ENCODE measurements at places on chromosomes 7 and 10.

GRCh38 chr7:100965723-100966541, 3.4 kb upstream of the MUC12 start:
- DNase-seq, result peak; percentile 79

- peak; percentile 12 for DNase-seq
Observed at GRCh38 chr7:64946772-64947171, 43.7 kb downstream of the ZNF273 start.

DNA sequence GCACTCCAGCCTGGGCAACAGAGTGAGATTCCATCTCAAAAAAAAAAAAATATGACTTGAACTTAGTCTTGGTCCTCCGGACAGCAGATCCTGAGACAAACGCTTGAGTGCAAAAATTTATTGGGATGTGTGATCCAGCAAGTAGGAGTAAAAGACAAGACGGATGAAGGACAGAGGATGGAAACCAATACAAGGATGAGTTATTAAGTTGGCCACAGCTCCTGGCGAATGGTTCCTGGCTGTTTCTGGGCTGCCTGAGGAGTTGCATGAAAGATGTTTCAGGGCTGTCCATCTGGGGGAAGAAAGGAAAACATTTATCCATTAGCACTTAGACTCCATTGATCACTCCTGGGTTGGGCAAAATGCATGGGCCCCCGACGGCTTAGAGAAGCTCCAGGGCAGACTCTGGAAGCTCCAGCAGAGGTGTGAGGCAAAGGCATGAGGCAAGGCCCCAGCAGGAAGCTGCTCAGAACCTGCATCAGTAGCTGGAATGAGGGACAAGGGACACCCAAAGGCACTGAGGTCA, 98.3 kb upstream of the ZNF438 start:
- no peak for DNase-seq

DNA sequence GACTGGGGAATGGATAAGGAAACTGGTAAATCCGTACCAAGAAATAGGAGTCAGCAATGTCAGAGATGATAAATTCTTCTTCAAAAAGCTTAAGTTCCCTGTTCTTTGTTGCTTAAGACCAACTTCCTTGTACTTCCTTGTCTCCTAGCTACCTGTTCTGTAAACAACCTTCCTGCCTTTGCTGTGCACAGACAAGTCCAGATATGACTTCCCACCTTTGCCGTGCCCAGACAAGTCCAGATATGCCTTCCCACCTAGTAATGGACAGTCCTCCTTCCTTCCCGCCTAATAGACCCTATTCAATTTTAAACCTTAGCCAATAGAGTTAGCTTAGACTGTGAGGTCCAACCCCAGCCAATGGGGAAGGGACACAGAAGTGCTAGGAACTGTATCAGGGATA, 2.5 kb upstream of the ZNF33A start:
- no peak for DNase-seq

- peak; percentile 62 for DNase-seq
Observed at GRCh38 chr7:140517546-140518369, 38.5 kb upstream of the MKRN1 start.

GRCh38 chr7:139023076-139023475, 12.8 kb downstream of the ZC3HAV1L start:
- no peak for DNase-seq

DNA sequence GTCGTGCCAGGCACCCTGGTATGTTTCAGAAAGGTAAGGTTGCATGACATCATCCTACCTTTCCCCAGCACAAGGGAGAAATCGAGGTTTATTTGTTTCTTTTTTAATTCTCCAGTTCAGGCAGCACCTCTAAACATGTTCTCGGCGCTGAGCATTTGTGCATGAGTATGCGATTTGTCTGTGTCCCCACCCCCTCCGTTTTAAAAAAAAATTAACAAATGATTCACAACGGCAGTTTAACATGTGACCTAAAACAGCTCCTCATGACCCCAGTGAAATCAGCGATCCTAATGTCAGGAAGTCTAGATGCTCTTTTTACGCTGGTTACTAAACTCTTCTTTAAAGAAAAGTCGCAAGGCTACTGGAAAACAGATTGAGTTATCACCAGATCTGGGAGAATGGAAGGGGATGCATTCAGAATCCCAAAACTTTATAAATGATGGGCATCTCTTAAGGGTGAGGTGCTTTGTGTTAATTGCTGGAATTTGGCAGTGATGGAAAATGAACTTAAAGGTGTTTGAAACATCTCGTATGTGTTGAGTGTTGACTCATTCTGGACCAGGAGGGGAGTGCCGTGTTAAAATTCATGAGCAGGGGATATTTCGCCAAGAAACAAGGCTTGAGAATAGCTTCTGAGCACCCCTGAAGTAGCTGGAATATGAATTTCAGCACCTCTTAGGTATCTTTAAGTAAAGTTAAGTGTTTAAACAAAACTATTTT, 106.8 kb upstream of the PDCD4 start:
- DNase-seq, result no peak

DNA sequence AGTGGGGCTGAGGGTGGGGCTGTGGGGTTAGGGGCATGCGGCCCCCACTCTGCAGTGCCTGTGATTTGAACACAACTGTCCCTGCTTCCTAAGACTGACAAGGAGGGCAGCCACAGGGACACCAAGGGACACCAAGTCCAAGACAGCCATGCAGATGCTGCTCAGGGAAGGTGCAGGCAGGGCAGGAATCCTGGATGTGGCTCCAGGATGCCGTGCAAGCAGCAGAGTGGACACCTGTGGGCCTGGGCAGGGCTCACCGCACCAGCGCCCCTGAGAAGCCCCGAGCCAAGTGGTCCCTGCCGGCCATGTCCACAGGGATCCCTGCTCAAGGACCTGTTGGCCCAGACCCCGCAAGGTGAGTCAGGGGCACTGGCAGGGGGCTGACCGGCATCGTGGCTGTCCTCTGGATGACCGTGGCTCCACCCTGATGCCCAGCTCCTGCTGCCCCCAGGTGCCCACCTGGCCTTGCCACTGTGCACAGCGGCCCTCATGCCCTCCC, 58.5 kb downstream of the STK32C start:
- no peak for DNase-seq

DNA sequence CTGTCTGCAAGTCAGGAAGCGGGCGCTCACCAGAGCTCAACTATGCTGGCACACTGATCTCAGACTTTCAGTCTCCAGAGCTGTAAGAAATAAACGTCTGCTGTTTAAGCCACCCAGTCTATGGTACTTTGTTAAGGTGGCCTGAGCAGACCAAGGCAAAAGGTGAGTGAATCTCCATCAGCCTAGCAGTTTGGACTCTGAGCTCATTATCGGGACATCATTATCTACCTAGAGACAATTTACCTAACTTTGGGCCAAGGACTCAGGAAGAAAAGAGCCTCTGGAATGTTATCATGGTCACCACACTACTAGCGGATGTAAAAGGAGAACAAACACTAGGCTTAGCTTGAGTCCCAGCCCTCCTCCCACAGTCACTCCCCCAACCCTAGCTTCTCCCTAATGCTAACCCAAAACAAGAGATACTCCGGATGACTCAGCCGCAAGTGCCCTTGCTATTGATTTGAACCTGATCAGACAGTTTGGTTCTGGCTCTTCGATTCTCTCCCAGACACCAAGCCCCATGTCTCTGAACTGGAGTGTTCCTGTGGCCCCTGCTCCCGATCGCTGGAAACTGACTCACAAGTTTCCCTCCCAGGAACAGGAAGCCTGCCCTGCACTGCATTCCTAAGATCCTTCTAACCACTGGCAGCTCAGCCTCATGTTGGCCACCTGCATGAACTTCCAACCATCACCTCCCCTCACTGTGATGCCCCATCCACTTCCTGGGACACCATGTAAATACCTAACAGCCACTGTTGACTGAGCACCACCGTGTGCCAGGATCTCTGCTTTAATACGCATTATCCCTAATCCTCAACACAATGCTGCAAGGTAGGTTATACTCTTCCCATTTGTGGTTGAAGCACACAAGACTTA, 34.5 kb downstream of the CREB3L2 start:
- no peak for DNase-seq

DNA sequence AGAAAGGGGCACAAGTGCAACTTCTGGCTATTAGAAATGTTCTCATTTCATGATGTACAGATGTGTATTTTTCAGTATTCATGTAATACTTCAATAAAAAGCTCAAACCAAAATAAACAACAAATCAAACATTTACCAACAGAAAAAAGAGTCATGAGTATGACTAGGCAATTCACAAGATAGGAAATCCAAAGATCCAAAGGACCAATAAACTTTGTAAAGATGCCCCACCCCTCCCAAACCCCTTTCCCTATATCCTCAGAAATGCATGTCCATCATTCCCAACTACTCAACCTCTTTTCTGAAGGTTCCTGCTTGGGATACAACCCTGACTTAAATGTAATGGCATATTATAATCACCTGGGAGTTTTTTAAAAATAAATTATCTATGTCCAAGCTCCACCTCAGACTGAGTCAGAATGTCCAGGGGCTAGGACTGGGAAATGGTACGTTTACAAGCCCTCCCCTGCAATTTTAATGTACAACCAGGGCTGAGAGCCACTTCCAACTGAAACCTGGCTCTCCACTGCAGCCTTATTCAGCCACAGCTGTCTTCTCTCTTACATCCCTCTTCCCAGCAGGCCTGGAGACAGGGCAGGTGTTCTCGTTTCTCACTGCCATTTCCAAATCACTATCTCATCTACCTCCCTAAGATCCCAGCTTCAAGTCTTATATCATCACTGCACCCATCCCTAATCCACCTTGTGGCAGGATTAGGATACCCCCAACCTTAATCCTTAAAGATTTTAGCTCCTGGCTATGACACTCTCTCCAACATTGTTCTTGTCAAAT, 36.5 kb downstream of the COA1 start:
- no peak for DNase-seq

- no peak for DNase-seq
Observed at GRCh38 chr10:128268015-128268722, 141.9 kb upstream of the MKI67 start.

- no peak for DNase-seq
Observed at GRCh38 chr10:128215733-128216132, 89.5 kb upstream of the MKI67 start.

- no peak for DNase-seq
Observed at GRCh38 chr7:134059921-134060320, 67.2 kb upstream of the LRGUK start.

DNA sequence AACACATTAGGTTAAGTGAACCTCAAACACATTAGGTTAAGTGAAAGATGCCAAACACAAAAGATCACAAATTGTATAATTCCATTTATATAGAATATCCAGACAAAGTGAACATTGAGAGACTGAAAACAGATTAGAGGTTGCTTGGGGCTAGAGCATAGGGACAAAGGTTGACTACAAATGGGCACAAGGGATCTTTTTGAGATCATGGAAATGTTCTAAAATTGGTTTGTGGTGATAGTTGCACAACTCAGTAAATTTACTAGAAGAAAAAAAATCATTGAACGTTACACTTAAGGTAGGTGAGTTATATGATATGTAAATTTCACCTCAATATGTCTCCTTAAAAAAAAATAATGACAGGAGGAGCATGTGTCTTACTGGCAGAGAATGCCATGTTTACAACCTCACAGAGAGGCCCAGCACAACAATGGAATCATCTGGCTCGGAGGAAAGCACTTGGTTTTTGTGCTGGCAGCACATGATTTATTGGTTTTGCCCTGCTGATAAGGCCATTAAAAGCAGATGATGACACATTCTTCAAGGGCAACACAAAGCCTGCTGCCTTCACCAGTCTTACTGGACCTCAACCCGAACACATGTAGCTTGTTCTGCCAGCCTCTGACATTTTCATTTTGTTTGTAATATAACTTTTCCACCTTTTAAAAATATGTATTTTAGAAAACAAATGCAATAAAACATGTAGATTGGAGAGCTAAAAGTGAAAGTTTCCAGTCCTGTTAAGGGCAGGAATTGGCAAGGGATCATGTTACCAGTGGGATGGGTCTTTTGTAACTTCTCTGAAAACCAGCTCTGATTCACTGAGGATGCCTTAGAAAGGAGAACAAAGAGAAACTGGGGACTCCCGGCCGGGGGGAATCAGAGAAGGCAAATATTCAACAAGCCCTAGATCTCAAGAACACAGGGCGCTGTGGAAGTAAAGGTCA, 11.9 kb upstream of the LMOD2 start:
- DNase-seq, result no peak

DNA sequence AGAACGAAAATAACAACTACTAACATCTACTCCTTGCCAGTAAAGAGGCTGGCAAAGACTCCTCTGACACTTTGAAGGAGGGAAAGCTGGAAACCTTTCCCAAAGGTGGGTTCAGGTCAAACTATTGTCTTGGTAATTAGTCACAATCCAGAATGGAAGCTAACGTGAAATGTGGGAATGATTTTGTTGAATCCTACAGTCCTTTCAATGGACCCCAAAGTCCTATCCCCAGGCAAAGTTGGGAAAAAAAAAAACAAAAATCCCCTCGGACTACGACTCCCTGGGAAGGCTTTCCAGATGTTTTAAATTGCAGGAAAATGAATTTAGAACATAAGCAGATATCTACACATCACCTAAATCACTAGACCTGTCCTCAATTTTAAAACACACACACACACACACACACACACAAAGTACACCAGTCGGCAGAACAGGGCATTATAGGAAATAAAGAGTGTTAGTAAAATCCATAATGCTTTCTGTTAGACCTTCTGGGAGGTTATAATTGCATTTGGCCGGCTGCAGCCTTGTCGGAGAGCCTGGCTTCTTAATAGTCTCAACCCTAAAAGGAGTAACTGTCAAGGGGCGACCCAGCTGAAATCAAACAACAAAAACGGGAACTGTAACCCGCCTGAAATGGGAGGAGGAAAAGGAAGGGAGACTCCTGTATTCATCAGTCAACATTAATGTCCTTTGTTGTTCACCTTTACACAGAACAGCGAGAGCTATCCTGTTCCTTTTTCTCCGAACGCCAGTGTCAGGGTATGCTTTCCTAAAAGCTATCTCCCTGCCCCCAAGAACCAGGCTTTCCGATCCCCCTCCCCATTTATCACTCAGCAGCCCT, 1.5 kb downstream of the DOCK4 start:
- DNase-seq, result no peak

- no peak for DNase-seq
Observed at GRCh38 chr10:14004536-14004935, 326.2 kb downstream of the FRMD4A start.

DNA sequence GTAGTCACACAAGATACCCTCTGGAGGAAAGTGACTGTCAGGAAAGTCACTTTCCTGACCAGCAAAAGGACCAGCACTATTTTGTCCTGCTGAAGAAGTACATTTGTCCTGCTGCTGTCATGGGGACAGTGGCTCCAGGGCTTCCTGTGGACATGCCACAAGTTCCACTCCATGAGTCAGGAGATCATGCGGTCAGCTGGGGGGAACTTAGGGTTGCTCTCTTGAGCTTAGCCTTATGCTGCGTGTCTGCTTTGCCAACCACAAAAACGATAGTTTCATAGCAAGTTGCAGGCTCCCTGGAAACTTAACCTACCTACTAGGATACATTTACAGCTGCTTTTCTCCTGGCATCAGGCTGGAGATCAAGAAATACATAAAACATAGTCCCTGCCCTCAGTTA, 19.8 kb upstream of the ALOX5 start:
- DNase-seq, result no peak

- no peak for DNase-seq
Observed at GRCh38 chr7:42734568-42734967, 177.3 kb downstream of the C7orf25 start.

DNA sequence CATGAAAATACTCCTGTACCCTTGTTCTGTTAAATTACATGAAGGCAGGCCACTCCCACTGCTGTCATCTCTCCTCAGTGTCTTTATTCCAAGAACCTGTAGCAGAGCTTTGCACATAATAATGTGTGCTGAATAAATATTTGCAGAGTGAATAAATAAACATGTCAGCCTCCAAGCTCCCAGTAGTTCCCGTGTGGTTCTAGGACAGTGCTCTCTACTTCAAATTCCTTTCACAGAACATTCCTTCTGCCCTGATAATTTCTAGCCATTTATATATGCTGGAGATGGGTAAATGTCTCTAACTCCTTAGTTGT, 20.3 kb upstream of the HYAL4 start:
- no peak for DNase-seq

All from activated naive CD4-positive, alpha-beta T cell treated with Interleukin-2 at 50 U/mL for 16 hours (primary cell).